ENCODE measurements at places on chromosomes 3 and 15.

DNA sequence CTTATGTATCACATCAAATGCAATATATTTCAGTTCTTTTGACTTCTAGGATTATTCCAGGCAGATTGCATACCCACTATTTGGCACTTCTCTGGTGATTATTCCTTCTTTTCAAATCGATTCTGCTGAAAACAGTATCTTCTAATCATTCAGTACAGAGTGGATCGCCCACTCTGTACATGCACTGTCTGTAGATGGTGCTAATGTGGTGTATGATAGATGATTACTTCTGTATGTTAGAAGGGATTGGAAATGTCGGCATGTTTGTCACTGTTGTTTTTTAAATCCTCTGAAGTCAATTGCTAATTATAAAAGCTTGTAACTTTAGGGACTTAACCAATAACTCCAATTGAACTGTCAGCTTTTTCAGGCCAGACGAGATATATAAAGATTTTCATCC is 642.5 kb downstream of the GRM7 start:
- DNase-seq: no peak

- no peak for DNase-seq
Observed at GRCh38 chr3:100590114-100590839, 19.1 kb upstream of the ADGRG7 start.

- DNase-seq: no peak
Observed at GRCh38 chr15:39075756-39076341, 505.0 kb upstream of the THBS1 start.

DNA sequence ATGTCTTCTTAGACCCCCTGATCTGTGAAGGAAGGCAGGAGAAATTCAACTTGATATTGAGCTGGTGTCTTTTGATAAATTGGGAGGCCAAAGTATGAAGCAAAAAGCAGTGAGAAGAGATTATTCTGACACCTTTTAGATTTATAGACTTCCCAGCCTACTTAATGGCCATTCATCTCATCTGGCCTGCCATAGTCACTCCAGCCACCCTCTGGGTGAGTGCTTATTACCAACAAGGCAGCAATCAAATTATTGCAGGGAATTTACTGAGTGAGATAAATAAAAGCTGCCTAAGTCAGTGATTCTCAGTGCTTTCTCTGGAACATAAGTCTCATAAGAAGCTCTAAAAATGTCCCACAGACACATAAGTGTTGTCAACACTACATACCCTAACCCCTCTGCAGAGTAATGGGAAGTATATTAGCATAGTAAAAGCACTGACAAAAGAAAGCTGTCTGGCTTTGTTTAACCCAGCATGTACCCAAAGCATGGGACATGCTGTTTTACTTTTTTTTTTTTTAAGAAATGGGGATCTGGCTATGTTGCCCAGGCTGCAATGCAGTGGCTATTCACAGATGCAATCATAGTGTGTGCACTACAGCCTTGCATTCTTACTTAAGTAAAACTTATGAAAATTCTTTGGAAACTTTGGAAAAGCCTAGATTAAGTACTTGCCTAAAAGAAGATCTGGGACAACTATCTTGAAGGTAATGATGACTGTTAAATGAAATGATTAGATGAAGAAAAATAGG is 725.3 kb downstream of the TUSC7 start:
- DNase-seq: no peak

Data from iPS DF 19.7 (cell line).